Muscle of arm (tissue), 14 donors: ENCODE measurements at places on chromosomes 3 and 15.
A peak's percentile ranks its signal among the peaks of the same experiment; 100 is the strongest.

DNA sequence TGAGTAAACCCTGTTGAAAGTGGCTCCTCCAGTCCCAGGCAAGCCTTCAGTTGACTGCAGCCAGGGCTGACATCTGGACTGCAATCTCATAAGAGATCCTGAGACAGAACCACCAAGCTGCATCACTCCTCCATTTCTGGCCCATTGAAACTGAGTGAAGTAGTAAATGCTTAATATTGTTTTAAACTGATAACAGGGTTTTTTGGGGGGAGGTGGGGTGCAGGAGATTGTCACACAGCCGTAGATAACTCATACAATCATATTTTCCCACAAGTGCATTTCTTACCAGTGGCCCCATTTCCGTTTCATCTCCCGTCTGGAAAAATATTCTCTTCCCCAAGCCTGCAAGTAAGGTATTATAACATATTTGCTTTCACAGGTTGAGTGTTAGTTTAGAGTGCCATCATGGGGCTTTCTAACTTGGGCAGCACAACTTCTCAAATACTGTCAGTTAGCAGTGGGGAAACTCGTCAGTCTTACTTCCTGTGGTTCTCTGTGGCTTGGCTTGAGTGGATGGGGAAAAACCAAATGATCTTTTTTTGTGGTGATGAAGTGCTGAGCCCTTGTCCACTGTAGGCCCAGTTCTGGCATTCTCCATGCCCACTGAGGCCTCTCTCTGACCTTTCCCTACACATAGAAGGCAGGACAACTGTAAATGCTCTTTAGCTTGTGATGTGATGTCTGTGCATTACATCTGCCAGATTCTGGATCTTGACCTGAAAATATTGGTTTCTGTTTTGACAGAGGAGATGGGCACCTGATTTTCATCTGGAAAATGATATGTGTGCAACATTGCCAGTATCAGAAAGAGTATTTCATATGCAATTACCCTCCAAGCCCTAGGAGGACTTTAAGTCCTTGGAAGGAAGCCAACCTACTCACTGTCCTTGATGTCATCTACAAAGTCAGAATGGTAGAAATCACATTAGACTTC lies 90.1 kb upstream of the BHLHE40 start:
- no peak for DNase-seq

DNA sequence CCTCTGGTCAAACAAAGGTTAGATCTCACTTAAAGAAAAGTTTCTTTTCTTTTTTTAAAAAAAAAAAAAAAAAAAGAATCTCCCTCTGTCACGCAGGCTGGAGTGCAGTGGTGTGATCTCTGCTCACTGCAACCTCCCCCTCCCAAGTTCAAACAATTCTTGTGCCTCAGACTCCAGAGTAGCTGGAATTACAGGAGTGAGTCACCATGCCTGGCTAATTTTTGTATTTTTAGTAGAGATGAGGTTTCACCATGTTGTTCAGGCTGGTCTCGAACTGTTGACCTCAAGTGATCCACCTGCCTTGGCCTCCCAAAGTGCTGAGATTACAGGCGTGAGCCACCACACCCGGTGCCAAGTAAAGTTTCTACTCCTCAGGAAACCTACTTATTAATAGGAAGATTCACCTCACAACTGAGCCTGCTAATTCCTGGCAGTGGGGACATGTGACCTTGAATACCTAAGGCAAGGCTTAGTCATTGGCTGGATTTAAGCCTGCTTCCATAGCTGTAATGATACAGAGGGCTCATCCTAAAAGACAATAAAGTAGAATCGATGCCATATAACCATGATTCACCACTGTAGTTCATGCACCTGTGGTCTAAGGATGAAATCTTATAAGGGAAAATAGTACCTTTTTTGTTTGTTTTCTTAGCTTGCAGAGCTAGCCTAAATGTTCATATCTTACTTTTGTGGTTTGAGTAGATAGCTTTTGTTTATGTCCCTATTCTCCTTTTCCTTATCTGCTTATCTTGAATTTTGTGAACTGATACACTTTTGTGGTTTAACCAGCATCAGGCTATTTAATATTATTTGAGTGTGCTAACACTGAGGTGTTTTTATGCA lies 24.8 kb upstream of the RBMS3 start:
- DNase-seq: no peak

DNA sequence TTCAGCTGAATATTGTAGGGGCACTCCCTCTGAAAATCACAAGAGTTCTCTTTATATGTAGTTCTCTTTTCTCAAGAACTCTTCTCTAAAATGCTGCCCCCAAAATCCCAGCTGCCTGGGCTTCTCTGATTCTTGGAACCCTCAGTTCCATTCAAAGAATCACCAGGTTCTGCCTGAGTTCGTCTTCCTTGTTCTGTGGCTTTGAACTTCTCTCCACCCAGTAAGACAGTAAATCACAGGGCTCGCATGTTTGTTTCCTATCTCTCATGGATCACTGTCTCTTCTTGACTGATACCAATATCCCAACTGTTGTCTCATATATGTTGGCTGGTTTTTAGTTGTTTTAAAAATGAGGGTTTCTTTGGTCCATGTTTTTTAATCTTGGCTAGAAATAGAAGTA lies 359.5 kb upstream of the CBLB start:
- DNase-seq: no peak

GRCh38 chr3:141603473-141604035 lies 116.7 kb downstream of the RASA2 start:
- no peak for DNase-seq

GRCh38 chr3:22029480-22029879 lies 278.5 kb upstream of the ZNF385D start:
- no peak for DNase-seq

GRCh38 chr3:124532071-124532470 lies 198.2 kb upstream of the UMPS start:
- DNase-seq: no peak

DNA sequence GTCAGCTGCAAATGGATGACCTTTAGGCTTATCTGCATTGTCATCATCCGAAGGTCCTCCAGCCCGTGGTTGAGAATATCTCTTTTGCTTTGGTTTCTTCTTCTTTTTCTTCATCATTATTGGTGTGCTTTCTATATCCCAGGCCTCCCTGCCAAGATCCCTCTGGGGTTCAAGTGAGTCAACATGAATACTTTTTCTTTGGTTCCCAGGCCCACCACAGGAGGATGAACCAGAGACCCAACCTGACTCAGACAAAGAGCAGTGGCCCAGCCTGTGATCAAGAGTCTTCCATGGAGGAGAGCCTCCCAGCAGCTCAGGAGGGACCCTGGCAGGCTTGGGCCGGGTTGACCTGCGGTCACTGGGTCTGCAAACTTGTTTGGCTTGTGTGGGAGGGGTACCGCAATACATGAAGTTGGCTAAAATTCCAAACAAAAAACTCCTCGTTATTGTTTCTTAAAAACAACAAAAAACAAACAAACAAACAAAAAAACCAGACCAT lies 104.2 kb downstream of the MAP4 start:
- DNase-seq: no peak

GRCh38 chr15:77634266-77634962 lies 1.7 kb upstream of the LINGO1 start:
- DNase-seq: no peak

DNA sequence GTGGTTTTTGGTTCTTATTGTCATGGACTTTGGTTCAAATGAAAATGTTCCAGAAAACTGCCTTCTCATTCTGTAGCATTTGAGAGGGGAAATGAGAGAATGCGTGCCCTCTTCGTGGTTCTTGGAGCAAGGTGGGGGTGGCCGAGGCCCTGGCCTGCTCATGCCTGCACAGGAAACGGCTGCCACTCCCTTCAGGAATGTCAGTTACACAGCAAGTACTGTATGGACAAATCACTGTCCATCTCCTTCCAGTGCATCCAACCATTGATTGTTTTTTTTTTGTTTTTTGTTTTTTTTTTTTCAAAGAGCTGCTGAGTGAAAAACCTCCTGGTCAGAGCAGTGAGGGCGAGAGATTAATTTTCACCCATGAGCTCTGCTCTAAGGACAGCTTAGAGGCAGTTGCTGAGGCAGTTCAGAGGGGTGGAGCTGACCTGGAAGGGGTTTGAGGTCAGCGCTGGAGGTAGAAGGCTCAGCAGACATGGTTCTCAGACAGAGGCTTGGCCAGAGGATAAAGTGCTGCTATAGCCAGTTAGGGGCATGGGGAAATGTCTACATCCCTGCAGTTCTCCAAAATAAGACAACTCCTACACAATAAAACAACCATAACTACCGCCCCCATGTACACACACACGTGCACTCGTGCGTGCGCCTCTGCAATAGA lies 20.2 kb upstream of the KIF23 start:
- DNase-seq: no peak

GRCh38 chr3:169663951-169664820 lies 674 bp upstream of the MECOM start:
- DNase-seq: no peak

GRCh38 chr3:18382760-18383369 lies 42.3 kb downstream of the SATB1 start:
- DNase-seq: no peak

DNA sequence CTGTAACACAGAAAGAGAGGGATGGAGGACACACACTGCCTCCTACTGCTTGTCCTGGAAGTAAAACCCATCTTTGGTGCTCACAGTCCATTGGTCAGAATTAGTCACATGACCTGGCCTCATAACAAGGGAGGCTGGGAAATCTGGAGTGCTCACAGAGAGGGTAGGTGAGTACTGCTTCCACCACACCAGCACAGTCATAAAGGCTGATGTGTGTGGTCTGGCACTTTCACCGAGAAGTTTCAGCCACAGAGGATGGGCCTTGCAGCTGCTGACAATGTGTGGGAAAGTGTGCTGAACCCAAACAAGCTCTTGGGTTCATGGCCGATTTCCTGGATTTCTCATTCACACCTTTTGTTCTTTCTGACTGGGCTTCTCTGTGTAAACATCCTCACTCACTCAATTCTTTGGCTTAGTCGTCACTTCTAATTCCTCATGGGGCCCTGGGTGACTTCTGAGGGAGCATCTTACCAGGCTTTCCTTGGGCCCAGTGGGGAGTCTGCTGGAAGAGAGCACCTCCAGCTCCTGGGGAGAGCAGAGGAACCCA lies 100.7 kb downstream of the ASB7 start:
- no peak for DNase-seq

GRCh38 chr15:23646165-23647000 lies 1.3 kb downstream of the MAGEL2 start:
- DNase-seq: no peak

DNA sequence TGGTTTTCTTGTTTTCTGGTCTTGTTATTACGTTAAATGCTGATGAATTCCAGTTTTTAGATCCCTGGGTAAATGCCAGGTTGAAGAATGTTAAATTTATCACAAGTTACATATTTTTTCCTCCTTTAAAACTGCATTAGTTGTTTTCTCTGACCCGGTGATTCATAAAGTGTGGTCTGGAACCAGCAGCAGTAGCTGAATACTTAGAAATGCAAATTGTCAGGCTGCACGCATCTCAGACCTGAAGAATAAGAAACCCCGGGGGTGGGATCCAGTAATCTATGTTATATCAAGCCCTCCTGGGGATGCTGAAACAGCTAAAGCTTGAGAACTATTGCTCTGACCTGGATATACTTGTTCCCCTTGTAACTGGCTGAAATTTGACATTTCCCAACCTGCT lies 69.1 kb downstream of the PEX5L start:
- DNase-seq: no peak

- DNase-seq: no peak
These were observed 489.7 kb upstream of the LMCD1 start for GRCh38 chr3:8011902-8012301.

DNA sequence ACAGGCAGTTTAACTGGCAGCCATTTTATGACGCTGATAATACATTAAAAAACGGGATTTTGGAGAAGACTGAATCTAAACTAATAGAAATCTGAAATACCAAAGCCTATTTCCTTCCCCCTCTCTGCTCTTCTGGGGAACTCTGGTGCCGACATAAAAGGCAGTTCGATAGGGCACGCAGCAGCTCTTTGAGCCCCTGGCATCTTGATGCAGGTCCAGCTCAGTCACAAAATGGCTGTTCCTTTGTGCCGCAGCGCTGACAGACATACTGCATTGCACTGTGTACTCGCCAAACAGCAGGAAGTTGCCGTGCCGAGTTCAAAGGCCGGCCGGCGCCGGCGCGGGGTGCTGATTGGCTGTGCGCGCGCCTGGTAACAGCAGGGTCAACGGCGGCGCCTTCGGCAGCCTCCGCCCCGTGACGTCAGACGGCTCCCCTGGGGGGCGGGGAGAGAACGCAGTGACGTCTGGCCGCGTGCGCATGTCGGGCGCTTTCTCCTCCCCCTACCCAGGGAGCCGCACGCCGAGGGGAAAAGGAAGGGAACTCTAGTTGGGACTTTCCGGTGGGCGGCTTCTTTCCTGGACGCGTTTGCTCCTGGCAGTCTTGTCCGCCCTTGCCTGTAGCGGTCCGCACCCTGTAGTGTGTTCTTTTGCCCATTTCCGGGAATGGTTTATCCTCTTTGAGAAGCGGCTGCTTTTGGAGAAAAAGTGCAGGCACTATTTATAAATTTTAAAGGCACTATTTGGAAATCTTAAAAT lies 4.0 kb downstream of the CHD2 start:
- peak; percentile 99 for DNase-seq

GRCh38 chr3:45016916-45017315 lies 9.2 kb upstream of the CLEC3B start:
- no peak for DNase-seq
